ENCODE measurements at places on chromosomes 1 and 21. TPM values are rescaled to one million over a fixed set of nuclear protein-coding genes. Genes with fewer than 3 reads are reported as not detected.
A peak's percentile ranks its signal among the peaks of the same experiment; 100 is the strongest.

The PLPPR4 gene
- polyA plus RNA-seq: not detected

The ORC1 gene
- 0.71 TPM for polyA plus RNA-seq

The SGIP1 gene
- polyA plus RNA-seq: not detected

The ESPN gene
- polyA plus RNA-seq: 0.19 TPM

The GUCA2A gene
- not detected for polyA plus RNA-seq

The KCND3 gene
- 0.03 TPM for polyA plus RNA-seq

The OLIG1 gene
- 0.33 TPM for polyA plus RNA-seq

The TENT5C gene
- 65.4 TPM for polyA plus RNA-seq

The ZNF683 gene
- polyA plus RNA-seq: 0.46 TPM

The MSH4 gene
- polyA plus RNA-seq: 0.20 TPM

The NSUN4 gene
- polyA plus RNA-seq: 21.3 TPM

The CD84 gene
- polyA plus RNA-seq: 19.8 TPM

The LAMC1 gene
- polyA plus RNA-seq: 11.5 TPM

The SH3D21 gene
- 0.49 TPM for polyA plus RNA-seq

DNA sequence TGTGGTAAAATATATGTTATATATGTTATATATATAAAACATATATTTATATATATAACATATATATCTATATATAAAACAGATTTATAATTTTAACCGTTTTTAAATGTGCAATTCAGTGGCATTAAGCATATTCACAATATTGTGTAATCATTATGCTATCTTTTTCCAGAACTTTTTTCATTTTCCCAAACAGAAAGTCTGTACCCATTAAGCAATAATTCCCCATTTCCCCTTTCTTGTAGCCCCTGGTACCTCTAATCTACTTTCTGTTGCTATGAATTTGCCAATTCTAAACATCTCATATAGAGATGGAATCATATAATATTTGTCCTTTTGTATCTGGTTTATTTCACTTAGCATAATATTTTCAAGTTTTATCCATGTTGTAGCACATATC lies 10.7 kb upstream of the ARHGEF11 start:
- DNase-seq: no peak

DNA sequence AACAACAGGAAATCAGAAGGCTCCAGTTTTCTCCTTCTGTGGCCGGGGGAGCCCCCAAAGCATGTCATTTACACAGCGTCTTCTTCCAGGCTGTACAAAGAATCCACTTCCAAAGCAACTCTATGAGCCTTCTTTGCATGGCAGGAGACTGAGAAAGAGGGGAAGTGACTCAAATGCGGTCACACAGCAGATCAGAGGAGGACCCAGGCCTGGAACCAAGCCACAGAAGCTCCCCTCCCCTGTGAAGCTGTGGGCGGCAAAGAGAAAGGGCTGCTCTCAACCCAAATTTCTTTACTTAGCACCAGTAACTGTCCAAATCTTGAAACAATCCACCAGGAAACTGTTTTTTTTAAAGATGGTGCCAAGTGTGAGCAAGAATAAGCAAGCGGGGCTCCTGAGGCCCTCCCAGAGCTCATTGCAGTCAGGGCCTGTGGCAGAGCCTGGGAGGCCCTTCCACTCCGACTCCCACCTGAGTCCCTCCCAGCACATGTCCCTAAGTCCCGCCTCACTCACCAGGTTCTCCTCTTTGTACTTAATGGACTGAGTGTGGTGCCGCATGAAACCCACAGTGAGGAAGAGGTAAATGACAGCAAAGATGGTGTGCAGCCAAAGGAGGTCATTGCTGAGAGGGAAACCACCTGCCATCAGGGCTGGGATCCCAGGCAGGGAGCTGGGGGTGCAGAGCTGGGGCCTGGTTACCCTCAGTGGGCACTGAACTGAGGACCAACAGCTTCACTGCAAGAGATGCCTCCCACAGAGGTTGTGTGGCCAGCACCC lies 15.9 kb downstream of the TMEM63A start:
- DNase-seq: peak; percentile 53

GRCh38 chr1:79100385-79100784 lies 93.9 kb upstream of the ADGRL4 start:
- DNase-seq: no peak

DNA sequence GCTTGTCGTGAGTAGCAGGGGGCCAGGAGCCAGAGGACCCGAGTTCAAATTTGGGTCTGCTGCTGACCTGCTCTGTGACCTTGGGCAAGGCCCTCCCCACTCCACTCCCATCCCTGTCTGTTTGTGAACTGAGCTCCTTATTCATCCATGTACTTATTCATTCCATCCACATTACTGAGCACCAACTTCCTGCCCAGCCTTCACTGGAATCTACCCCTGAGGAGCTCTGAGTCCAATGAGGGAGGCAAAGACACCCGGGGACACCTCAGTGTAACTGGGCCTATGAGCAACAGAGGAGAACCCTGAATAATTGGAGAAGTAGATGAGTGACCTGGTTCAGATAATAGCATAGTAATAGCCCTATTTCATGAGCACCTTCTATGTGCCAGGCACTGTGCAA lies 8.9 kb downstream of the BSND start:
- DNase-seq: no peak

- no peak for DNase-seq
Measured at GRCh38 chr1:175118375-175119367, 51.0 kb downstream of the TNN start.

DNA sequence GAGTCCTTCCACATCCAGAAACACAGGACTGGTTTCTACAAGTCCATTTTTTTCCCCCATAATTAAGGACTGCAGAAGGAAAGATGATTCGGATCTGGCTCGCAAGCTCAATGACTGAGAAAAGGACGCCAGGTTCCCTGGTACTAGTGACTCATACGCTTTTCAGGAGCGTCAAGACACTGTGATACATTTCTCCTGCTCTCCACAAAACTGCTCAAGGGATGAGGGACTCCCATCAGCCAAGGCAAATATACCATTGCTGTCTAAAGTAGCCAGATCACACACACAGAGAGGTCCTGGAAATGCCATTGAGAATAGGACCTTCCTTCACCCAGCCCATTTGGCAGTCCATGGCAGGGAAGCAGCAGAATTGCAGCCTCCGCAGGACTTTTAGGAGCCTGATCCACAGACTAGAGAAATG lies 253.6 kb upstream of the IRF2BP2 start:
- DNase-seq: no peak

DNA sequence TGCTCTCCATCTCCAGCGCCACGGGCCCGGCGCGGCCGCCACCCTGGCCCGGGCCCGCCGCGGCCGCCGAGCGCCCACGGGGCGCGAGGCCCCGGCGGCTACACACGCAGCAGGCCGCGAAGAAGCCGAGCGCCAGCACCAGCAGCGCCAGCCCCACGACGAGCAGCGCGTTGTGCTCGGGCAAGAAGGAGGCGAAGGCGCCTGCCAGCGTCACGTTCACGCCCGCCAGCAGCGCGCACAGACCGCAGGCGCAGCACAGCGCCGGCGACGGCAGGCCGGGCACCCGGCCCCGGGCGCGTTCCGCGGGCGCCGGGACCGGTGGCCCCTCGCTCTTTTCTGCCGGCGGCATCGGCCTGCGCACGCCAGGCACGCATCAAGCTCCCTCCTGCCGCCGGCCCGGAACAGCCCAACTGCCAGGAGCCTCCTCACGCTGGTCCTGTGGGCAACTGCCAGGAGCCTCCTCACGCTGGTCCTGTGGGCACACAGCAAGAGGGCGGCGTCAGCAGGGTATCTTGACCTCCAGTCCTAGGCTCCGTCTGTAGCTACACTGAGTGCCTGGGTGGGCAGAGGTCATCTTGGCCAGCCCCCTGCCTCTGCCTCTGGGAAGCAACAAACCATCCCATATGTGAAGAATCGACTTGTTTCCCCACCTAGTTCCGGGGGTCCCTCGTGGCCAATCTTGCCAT lies 18.1 kb downstream of the KNCN start:
- DNase-seq: peak; percentile 48

- DNase-seq: no peak
Measured at GRCh38 chr1:88357729-88358128, 326.3 kb upstream of the PKN2 start.

DNA sequence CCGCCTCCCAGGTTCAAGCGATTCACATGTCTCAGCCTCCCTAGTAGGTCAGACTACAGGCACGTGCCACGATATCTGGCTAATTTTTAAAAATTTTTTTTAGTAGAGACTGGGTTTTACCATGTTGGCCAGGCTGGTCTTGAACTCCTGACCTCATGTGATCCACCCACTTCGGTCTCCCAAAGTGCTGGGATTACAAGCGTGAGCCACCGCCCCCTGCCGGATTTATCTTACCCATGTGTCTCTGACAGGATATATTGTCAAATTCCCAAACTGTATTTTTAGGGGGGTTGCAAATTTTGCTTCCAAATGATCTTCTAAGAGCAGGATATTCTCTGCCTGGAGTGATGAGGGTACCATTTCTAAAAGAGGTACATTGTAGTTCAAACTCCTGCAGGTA lies 74.3 kb downstream of the KIF26B start:
- no peak for DNase-seq

GRCh38 chr1:19799230-19800075 lies at the start of gene TMCO4:
TSS of gene TMCO4 (minus strand) at chr1:19799916. CDS start at chr1:19780758, 19,158 bp downstream.
- DNase-seq: peak; percentile 70

- DNase-seq: peak; percentile 40
Measured at GRCh38 chr21:25563361-25564116, 43.7 kb downstream of the MRPL39 start.

DNA sequence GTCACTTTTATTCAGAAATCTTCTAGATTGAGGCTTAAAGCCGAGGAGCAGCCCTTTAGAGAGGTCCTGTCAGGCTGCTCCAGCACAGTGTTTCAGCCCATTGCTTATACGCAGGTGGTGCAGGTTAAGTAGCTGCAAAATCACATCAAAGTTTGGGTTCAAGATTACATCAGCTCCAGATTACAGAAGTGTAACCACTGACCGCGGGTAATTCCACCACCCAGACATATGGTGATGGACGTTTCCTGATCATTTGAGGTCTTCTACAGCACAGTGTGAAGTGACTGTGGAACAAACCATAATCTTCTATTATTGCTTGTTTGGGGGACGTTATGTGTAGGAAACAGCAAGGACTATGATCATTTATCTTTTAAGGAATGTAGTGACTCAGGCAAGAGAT lies 11.8 kb downstream of the C1orf115 start:
- no peak for DNase-seq

DNA sequence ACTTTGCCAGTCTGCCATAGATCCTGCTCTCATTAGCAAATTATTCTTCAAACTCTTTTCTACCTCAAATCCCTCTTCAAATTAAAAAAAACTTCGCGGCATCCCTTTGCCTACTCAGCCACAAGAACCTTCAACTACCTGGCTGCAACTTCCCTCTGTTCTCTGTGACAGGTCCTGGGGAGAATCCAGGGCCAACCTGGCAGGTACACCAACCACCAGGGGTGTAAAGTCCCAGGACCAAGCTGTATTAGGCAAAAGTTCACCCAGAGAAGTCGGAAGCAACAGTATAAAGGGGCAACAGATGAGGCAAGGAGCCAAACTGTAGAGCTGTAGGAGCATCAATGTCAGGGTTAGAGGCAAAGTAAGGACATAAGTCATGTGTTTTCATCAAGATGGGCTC lies 18.3 kb upstream of the ITLN2 start:
- DNase-seq: no peak

GRCh38 chr1:222334026-222334680 lies 213.8 kb downstream of the HHIPL2 start:
- DNase-seq: no peak

DNA sequence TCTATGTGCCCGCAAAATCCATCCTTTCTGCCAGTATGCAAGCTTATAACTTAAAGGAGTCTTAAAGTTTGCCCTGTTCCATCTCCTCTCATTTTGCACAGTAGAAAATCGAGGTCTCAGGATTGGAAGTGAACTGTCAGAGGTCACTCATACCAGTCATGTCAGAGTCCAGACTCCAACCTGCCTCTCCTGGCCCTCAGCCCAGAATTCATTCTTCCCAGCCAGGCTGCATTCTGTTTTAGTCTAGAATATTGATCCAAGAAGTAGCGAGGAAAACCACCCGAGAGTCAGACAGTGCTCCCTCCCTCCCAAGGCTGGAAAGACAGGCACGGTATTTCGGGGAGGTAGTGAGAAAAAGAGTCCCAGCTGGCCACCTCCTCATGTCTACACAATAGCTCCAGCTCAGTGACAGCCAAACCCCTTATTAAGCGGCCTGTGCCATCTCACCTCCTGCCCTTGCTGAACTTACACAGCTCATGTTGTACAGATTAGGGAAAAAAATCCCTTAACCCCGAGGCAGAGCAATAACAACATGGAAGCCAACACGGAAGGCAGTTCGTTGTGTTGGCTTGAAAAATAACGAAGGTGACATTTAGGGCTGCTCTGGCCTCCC lies 89.4 kb downstream of the OMA1 start:
- DNase-seq: no peak

GRCh38 chr1:246797597-246797996 lies 73.4 kb downstream of the SCCPDH start:
- no peak for DNase-seq

DNA sequence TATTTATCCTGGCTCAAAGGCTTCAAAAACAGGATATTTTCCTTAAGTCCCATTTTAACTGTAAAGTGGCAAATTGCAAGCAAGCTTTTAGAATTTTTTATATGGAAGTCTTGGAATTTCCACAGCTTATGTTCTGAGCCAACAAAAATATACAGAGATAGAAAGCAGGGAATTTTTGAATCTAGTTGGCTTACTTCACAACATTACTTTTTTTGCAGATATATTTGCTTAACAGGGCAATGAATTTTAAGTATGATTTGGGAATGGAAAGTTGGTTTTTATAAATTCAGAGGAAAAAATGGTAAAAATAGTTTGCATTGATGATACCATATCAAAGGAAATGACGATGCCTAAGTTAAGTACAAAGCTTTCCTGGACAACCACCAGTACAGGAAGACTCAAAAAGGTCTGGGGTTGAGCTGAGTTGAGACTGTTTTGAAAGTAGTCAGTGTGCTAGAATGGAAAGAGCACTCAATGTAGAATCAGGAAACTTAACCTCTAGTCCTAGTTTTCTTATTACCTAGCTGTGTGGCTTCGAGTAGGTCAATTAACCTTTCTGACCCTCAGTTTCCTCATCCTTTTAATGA lies 11.0 kb upstream of the VCAM1 start:
- no peak for DNase-seq

GRCh38 chr1:196056966-196057365 lies 551.3 kb downstream of the KCNT2 start:
- DNase-seq: no peak

GRCh38 chr1:170731566-170732251 lies 67.8 kb downstream of the PRRX1 start:
- DNase-seq: no peak
